B cell (primary cell): ENCODE measurements at places on chromosomes 5 and 9. TPM values are rescaled to one million over a fixed set of nuclear protein-coding genes. Genes with fewer than 3 reads are reported as not detected.

Gene PCDHA9
- not detected in 2 replicates for total RNA-seq

DNA sequence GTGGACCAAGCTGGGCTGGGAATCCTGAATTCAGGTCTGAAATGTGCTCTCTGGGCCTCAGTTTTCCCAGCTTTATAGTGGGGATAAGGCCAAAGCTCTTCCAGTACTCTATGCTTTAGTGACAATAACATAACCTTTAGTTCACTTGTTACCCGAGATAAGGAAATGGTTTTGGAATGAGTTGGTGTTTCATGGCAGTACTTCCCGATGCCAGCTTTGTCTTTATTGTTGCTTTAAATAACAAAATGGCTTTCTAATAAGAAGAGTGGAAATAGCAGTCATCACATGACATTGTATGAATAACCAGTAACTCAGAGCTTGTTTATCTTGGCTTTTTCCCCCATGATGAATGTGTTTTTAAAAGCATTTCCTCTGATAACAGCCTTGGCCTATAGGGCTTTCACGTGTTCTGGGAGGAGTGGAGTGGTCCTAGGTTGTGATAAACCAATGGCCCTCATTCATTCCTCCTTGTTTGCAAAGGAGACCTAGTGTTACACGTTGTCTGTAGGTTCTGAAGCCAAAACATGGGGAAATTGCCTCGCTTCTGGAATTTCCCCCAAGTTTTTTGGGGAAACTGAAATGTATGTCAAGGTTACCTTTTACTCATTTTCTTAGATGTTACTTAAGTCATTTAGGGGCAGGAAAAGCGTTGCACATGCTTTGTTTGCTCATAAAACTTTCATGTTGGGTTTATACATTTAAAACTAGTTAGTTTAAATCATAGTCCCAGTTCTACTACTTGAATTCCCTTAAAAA lies 53.7 kb downstream of the ZNF618 start:
- H3K4me3 ChIP-seq = no peak overlapping the region
- H3K4me1 ChIP-seq = no peaks in the 10 kb centered on the region
- no peaks in the 10 kb centered on the region for H3K36me3 ChIP-seq
- no peaks in the 10 kb centered on the region for H3K27me3 ChIP-seq
- DNase-seq = no peak

Gene FAM221B
- total RNA-seq = not detected in 2 replicates

Gene PRR7
- total RNA-seq = 4.8 and 5.6 TPM in 2 replicates

DNA sequence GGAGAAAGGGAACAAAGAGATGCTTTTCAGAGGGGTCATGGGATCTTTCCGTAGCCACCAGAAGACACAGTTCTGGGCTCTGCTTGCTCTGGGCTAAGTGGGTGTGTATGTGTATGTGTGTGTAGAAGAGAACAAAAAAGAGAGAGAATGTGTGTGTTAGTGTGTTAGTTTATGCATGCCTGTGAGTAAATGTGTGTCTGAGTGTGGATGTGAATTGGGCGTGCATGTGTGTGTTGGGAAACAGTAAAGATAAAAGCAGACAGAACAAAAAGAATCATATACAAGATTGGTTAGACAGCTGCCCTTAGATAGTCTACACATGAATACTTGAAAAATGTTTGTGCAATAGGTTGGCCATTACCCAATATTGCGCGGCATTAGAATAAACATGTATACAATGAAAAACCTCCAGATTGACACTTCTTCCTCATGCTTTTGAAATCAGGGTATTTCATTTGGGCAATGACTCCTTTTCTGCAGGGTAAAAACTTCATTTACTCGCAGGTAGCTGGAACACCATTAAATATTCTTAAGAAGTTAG lies 36.5 kb upstream of the HSPA9 start:
- H3K4me1 ChIP-seq = peaks cover 13% of the 10 kb centered on the region
- H3K36me3 ChIP-seq = no peaks in the 10 kb centered on the region
- DNase-seq = no peak
- H3K27me3 ChIP-seq = peaks cover 16% of the 10 kb centered on the region

DNA sequence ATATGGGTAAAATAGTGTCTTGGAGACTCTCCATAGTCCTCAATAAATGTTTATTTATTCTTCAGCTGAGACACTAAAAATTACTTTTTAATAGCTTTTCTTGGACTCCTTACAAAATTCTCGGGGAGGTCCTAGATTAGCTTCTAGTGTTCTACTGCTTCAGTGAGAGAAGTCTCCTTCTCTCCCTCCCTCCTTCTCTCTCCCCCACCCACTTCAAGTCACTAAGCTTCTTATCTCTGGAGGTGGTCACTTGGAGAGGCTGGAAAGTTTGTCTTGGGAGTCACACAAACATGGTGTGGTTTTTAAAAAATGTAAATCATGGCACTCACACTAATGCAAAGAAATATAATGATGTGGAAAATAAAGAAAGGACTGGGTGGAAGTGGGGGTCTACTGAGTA lies 64.1 kb downstream of the SEMA6A start:
- DNase-seq = no peak
- no peak overlapping the region for H3K27ac ChIP-seq
- H3K4me3 ChIP-seq = no peak overlapping the region
- H3K4me1 ChIP-seq = no peaks in the 10 kb centered on the region
- H3K36me3 ChIP-seq = no peaks in the 10 kb centered on the region
- H3K27me3 ChIP-seq = no peaks in the 10 kb centered on the region

GRCh38 chr9:14924230-14925219 lies 14.3 kb upstream of the FREM1 start:
- H3K27me3 ChIP-seq = no peaks in the 10 kb centered on the region
- no peak overlapping the region for H3K4me3 ChIP-seq
- DNase-seq = no peak
- no peaks in the 10 kb centered on the region for H3K36me3 ChIP-seq
- no peaks in the 10 kb centered on the region for H3K4me1 ChIP-seq
- no peak overlapping the region for H3K27ac ChIP-seq
